Stimulated activated CD8-positive, alpha-beta memory T cell treated with anti-CD3 and anti-CD28 coated beads, Interleukin-4, amount 100 ng/mL, for 1 hour (primary cell): ENCODE measurements at places on chromosomes 5 and 9.

DNA sequence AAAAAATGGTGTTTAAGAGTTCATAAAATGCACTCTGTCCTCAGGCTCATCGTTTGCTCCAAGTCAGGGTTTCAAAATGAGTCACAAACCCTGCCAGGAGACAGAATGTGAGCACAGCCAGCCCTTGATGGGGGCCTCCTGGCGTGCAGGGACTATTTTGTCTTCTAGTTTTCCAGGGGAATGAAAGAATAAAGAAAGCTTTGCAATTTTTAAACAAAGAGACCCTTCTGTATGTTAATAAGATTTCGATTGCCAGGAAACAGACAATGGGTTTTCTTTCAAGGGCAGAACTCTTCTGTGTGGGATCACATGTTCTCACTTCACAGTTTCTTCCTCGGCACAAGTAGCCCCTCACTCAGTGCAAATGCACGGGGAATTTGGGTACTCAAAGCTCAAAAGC lies 121.4 kb upstream of the C6 start:
- no peak for DNase-seq

GRCh38 chr9:32782476-32783167 lies 718 bp upstream of the TMEM215 start:
- no peak for DNase-seq

GRCh38 chr9:72952914-72953313 lies at the start of gene ALDH1A1:
Gene ALDH1A1 (minus strand): TSS chr9:72953053. CDS start chr9:72953000, 53 bp downstream.
- no peak for DNase-seq

DNA sequence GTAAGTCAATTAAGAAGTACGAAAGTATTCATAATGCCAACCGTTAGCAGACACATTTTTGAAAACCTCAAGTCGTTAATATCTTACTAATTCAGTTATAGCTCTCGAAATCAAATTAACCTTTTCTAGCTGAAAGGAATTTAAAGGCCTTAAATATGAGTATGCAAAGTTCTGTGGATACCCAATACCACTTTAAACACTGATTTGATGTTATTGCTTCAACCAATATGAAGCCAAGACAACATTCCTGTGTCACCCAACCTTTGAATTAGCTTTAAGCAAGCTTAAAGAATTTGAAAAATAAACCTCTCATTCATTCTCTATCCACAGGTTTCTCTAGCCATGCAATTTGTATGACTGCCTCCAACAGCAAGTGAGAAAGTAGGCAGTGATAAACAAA lies 204.5 kb downstream of the MCTP1 start:
- DNase-seq = no peak

GRCh38 chr5:332843-333242 lies 11.3 kb downstream of the AHRR start:
- no peak for DNase-seq

GRCh38 chr9:106438928-106439327 lies 424.0 kb upstream of the ZNF462 start:
- no peak for DNase-seq

- DNase-seq = no peak
These were observed 957 bp upstream of the PRR16 start for GRCh38 chr5:120463006-120463680.

GRCh38 chr5:72408603-72409002 lies 88.4 kb downstream of the PTCD2 start:
- DNase-seq = no peak

DNA sequence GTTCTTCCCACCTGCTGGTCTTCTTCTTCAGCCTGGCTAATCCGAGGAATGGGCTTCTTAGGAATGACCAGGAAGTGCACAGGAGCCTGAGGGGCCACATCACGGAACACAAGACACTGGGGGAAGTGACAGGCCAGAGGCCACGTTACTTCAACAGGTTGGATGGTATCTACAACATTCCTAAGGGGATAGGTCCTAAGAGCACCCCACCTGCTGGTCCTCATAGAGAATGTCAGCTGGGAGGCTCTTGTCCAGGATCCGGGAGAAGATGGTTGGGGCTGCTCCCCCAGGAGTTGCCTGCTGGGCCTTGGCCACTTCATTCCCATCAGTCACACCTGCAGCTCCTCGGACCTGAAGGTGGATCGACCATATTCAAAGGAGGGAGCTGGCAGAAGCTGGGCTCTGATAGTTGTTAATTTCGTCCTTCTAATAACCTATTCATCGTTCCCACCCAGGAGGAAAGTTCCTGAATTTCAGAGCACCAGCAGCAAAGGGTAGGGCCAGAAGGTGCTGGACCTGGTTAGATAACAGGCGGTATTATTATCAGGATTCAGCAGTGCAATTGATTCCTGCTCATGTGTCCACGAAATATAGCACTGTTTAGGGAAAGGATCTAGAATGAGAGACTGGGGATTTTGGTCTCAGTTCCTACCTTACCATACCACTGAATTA lies 1.3 kb downstream of the HINT2 start:
- no peak for DNase-seq

DNA sequence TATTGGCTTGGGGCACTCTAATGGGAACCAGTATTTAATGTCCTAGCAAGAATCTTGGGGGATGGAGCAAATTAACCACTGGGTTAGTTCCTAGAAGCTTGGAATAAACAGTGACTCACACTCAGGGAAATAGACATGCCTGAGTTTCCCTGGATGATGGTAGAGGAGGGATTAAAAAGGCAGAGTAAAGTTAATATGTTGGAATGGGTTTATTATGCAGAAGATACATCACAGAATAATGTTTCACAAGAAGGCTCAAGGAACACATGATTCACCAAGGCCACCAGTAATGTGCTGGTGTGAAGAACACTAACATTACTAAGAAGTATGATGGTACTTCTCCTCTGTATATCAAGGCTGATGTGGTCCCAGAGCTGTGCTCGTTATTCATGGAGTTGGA lies 752.9 kb upstream of the SEMA6A start:
- DNase-seq = no peak

DNA sequence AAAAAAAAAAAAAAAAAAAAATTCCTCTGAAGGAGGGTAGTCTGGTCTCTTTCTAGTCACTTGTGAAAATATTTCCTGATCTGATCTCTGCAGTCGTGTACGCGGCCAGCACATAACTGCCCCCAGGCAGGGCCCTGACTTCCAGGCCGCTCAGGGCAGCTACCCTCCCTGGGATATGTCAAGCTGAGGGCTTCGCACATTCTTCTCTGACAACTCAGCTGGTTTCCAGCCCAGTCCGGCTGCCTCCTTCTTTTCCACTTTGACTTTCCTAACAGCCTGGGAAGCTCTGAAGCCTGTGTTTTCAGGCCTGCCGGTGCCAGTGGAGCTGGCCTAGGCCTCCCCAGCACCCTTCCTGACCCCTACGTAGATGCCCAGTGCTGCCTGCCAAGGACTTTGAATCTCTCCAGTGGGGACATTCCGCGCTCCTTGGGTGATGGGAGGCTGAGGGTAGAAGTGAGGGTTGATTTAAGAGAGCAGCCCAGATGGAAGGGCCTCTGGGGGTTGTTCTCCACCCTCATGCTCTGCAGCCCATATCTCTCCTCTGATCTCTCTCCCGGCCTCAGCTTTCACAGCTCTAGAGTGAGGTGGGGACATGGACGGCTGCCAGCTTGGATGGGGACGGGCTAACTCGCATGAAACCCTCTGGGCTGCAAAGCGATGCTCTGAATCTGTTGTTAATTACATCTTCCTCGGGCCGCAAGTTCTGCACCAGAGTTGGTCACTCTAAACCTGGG lies 20.7 kb downstream of the COL5A1 start:
- DNase-seq = no peak
